ENCODE measurements at places on chromosomes 6 and 20.

DNA sequence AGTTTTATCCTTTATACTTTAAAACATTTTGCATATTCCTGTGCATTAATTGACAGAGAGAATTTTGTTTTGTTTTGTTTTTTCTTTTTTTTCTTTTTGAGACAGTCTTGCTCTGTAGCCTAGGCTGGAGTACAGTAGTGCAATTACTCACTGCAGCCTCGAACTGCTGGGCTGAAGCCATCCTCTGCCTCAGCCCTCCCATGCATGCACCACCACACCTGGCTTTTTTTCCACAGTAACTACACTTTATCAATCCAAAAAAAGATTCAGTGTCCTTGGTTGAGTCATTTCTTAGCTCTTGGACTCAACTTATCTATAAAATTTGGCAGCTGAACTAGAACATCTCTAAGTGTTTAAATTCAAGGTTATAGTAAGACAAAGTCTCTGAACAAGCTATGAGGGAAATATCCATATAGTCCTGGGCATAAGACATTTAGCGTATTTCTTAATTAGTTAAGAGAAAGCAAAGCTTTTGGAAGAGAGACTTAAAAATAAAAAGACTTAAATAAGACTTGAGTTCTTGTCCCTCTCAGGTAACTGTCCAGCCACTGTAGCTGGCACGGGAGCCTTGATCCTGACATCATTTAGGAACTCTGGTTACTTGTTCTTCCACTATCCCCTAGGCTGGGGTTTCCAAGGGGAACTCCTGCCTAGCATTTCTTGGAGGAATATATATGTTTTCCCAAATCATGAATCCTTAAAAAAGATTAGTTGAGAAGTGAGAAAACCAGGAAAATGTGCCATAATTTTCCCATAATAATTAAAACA, 300.1 kb downstream of the HACE1 start:
- no peak for DNase-seq

DNA sequence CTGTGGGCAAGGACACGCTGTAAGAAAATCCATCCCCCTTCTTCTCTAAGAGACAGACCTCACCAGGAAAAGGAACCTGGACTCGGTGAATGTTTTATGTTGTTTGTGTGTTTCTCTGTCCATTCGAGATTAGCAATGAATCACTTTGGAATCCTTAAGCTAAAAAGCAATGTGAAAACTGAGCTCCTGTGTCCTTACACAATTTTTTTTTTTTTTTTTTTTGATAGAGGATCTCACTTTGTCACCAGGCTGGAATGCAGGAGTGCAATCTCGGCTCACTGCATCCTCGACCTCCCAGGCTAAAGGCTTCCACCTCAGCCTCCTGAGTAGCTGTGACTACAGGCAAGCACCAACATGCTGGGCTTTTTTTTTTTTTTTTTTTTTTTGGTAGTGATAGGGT, 32.1 kb downstream of the BFSP1 start:
- no peak for DNase-seq

DNA sequence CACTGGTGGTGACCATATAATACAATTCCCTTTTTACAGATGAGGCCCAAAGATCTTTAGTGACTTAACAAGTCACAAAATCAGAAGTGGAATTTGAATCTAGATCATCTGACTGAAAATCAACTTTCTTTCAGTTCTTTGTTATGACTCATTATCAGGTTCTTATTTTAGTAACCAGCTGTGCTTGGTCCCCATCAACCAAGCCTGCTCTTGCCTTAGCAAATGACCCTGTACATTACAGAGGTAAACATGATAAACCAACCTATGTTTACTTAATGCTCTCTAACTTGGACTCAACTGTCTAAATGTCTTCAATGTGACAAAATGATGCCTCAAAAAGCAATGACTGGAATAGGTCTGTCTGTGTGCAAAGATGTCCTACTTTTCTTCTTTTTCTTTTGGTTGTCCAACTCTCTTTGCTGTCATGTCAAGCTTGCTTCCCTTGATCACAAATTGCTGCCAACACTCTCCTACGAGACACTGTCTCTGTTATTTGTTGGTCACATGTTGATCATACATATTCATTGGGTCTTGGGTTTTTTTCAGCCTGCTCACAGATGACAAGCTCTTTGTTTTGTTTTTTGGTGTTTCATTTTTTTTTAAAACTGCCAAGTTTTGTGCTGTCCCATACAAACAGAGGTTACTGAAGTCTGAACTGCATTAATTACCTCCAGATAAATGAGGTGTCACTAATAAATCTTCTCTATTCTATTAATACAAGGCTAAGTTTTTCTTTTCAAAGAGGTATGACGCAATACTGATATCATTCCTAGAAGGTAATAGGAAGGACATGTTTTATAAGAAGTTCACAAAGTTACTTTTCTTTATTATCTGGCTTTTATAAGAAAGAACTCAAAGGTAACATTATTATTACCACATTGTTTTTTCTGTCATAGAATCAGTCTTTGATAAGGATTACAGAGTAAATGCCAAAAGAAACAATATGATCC, 62.2 kb upstream of the PLN start:
- DNase-seq, result no peak

GRCh38 chr6:169229615-169230321, 23.9 kb downstream of the THBS2 start:
- DNase-seq, result no peak

DNA sequence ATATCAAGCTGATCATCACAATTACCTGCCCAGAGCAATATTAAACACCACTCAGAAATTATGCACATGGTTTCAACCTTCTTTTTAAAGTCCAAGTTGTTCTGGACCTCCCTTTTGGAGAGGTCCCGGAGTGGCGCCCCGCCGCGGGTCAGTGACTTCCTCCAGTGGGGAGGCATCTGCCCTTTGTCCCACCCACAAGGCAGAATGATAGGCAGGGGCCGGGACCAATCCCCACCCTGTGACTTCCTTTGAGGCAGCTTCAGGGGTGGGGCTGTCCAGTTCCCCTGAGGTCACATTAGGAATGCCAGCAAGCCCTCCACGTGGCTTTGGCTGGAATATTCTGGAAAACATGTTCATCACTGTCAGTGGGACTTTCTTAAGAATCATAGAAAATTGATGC, 207.0 kb downstream of the ANKRD60 start:
- DNase-seq, result no peak
